ENCODE measurements at places on chromosomes 7 and 10.

DNA sequence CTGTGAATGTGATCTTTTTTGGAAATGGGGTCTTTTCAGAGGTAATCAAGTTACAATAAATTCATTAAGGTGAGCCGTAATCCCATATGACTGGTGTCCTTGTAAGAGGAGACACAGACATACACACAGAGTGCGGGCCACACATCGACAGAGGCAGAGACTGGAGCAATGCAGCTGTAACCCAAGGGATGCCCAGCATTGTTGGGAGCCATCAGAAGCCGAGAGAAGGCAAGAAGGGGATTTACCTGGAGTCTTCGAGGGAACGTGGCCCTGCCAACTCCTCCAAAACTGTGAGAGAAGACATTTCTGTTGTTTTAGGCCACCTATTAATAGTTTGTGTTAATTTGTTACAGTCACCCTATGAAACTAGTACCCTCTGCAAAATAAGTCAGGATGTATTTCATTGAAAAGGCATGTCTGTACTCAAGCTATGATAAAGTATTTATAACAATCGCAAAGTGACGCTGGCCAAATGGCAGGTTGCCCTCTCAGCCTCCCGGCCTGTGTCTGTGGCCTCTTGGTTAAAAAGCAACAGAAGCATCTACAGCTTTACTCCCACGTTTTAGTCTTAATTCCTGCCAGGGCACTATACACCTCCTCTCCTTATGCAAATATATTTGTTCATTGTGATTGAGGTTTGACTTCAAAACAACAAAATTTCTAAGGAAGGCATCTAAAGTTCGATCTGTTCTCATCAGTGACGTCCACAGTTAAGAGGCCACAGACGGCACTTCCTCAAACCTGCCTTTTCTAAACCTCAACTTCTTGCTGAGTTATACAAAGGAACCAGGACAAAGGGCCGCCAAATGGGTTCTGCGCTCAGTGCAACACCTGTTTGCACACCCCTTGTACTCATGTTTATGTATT lies 46.8 kb downstream of the HIPK2 start:
- no peak for DNase-seq

GRCh38 chr10:79372871-79373270 lies 25.6 kb downstream of the PPIF start:
- DNase-seq = no peak

DNA sequence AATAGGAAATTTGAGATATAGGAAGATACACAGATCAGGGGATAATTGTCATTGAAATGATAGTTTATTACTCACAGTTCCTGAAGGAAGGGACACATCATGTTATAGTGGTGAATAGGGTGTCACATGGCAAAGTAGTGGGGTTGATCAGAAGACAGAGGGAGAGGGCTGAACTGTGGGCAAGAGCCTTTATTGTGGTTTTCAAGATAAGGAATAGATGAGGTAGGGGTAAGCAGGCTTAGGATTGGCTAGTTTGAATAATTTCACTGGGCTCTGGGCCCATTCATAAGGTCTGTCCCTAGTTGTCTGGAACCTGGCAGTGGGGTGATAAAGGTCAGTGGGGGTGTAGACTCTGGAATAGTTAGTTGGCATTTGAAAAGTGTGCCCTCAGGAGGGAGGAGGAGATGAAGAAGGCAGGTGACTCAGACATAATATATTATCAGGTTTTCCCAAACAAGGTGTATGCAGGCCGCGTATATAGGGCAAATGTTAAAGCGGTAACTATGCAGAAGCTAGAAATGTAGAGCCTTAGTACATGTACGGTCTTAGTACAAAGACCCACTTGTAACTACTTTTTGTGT lies 18.5 kb downstream of the FGL2 start:
- DNase-seq = no peak

DNA sequence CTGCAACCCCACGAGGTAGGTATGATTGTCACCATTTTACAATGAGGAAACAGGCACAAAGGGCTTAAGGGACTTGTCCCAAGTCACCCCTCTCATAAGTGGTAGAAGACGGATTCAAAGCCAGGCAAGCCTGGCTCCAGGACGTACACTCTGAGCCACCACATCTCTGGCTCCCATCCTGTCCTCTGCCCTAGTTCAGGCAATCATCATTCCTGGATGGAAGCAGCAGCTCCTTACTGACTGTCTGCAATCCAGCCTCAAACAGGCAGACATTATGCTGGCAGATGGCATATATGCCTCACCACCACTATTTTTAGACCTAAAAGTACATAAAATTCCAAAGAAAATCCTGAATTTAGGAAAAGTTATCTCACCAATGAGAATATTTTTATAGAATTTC lies 100.7 kb downstream of the USP6NL start:
- DNase-seq = no peak

GRCh38 chr10:24575481-24576002 lies 148.1 kb downstream of the ARHGAP21 start:
- DNase-seq = no peak

DNA sequence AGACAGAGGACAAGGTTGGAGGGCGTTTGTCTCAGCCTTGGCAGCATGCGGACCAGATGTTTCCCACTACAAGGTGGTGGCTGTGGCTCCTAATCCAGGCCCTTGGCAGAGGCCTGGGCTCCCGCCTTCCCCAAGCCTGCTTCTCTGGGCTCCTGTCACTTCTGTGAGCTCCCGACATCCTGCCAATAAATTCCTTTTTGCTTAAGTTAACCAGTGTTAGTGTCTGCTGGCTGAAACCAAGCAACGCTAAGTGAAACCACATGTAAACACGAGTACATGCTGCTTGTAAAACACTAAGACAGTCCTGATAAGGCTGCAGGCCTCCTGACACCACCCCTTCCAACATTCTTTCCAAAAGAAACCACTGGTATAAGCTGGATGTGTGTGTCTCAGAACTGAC lies 263.6 kb upstream of the ZMIZ1 start:
- DNase-seq = no peak

GRCh38 chr10:89853781-89854191 lies 152.4 kb downstream of the KIF20B start:
- no peak for DNase-seq

DNA sequence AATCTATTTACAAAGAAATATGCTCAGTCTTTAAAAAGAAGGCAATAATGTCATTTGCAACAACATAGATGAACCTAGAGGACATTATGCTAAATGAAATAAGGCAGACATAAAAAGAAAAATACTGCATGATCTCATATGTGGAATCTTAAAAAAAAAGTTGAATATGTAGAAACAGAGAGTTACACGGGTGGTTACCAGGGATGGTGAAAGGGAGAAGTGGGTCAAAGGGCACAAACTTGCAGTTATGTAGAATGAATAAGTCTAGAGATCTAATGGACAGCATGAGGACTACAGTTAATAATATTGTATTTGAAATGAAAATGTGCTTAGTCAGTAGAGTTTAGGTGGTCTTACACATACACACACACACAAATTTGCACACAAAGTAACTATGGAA lies 88.2 kb upstream of the CCDC71L start:
- no peak for DNase-seq

- no peak for DNase-seq
These were observed 82.0 kb downstream of the ELFN1 start for GRCh38 chr7:1752111-1752510.

GRCh38 chr10:82212753-82213152 lies 337.8 kb downstream of the NRG3 start:
- no peak for DNase-seq

GRCh38 chr7:70944516-70944915 lies 187.4 kb upstream of the GALNT17 start:
- DNase-seq = no peak

GRCh38 chr10:67697724-67698131 lies 1.7 kb upstream of the CTNNA3 start:
- DNase-seq = no peak

- no peak for DNase-seq
These were observed 2.6 kb downstream of the MET start for GRCh38 chr7:116674508-116675173.

DNA sequence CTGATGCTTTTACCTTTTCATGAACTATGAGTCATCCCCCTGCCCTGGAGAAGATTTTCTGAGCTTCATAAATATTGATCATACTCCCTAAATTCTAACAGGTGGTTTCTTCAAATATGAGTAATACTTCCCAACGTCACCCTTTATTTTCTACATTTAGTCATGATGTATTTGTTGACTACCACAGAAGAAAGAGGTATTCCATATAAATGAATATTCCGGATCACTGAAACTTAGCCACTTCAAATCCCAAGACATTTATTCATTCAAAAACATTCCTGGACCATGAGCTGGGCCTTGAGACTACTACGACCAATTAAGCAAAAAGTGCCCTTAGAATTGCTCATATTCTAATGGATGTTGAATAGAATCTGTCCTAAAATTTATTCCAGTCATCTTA lies 395.8 kb upstream of the NPVF start:
- no peak for DNase-seq

GRCh38 chr10:5570979-5571810 lies 46.4 kb downstream of the CALML3 start:
- DNase-seq = no peak

- no peak for DNase-seq
These were observed 99.0 kb upstream of the SAMD8 start for GRCh38 chr10:75012471-75012870.

DNA sequence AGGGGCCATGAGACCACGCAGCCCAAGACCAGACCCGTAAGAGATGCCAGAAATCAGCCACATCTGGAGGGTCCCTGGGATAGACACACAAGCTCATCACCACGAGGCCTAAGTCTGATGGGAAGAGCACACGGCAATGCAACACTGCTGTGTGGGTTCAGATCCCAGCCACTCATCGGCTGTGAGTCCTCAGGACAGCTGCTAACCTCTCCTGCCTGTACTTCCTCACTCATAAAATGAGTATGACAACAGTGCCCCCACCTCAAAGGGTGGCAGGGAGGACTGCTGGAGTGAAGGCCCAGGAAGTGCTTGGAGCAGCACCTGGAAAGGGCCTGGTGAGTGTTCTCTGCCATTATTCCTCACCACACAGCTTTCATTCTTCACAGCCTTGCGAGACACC lies 60.9 kb downstream of the MAD1L1 start:
- no peak for DNase-seq

- no peak for DNase-seq
These were observed 1307.7 kb upstream of the LRRTM3 start for GRCh38 chr10:65618126-65618525.
